Amygdala (tissue), 56 donors: ENCODE measurements at places on chromosomes 2 and 18.

GRCh38 chr18:57084331-57085271, 62.3 kb upstream of the BOD1L2 start:
- no peak for DNase-seq

- no peak for DNase-seq
Measured at GRCh38 chr2:160813506-160813858, 319.9 kb upstream of the RBMS1 start.

DNA sequence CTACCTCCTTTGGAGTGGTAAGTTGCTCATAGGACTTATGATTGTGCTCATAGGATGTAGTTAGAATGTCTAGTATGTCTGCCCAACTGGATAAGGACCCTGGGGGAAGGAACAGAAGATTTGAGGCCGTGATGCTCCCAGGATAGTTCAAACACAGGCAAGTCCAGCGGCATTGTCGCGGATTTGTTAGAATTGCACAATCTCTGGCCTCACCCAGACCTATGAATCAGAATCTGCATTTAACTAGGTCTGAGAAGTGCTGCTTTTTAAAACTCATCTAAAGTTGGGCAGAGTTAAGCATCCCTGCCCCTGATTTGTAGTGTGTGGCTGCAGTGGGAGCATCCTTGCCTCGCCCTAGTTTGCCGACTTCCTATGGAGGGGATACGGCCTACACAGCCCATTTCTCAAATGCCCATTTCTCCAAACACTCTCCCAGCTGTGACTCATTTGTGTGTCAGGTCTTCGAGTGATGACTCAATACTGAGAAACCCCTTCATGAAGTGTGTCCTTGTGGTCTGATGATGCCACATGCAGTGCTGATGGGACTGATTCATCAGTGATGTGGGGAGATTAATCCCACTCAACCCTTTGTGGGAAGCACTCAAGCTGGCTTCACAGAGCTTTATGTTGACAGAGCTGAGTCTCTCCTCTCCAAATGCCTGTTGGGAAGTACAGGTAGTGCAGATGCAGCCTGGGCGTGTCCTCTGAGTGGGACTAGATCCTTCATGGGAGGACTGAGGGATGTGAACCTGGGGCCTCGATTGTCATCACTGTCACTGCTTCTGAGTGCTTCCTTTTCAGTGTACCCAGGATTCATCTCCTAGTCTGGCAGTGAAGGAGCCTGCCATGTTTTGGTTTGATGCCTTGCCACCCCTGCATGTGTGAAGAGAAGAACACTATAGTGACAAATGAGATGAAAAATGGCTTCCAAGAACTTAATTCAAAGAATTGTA, 18.7 kb downstream of the SMIM21 start:
- no peak for DNase-seq

DNA sequence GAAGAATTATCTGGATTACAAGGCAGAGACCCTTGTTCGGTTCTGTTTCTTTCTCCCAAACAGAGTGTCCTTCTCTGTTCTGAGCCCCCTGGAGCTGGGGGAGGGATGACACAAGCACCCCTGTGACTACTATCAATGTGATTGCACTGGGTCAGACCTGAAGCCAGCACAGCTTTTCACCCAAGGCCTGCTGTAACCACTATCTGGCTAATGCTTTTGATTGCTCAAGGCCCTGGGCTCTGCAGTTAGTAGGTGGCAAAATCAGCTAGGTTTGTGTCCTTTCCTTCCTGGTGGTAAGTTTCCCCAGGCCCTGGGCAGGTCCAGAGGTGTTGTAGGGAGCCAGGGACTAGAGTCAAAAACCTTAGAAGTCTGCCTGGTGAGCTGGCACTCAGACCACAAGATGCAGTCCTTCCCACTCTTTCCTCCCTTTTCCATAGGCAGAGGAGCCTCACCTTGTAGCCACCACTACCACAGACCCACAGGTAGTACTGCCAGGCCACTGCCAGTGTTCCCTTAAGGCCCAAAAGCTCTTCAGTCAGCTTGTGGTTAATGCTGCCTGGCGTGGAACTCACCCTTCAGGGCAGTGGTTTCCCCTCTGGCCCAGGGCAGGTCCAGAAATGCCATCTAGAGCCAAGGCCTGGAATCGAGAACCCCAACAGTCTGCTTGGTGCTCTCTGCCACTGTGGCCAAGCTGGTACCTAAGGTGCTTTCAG, 83.0 kb downstream of the FAM117B start:
- DNase-seq, result no peak

GRCh38 chr18:7334973-7335568, 104.2 kb downstream of the LRRC30 start:
- DNase-seq, result no peak

- no peak for DNase-seq
Measured at GRCh38 chr2:2269989-2270562, 61.0 kb downstream of the MYT1L start.

- DNase-seq, result no peak
Measured at GRCh38 chr18:71887509-71887908, 656.6 kb downstream of the CBLN2 start.

DNA sequence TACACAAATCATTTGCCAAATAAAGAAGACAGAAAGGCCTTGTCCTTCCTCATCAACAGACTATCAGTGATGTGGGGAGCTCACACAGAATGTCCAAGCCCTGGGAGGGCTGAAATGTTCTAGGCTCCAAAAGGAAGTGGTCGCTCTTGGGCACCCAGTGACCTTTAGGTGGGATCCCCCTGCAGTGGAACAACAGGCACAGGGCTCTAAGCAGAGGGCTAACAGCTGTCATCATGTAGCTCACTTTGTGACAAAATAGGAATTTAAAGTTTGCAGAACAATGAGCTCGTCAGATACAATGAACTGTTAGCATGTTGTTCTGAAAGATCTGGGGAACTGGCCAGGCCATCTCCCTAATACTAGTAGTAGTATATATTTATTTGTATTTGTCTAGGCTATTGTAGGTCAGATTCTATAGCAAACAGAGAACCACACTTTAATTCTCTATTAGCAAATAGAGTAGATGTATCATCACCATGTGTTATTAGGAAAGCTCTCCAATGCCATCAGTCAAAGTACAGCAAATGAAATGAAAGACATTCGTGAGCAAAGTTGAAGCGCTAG, 151.5 kb upstream of the MAP3K20 start:
- no peak for DNase-seq

DNA sequence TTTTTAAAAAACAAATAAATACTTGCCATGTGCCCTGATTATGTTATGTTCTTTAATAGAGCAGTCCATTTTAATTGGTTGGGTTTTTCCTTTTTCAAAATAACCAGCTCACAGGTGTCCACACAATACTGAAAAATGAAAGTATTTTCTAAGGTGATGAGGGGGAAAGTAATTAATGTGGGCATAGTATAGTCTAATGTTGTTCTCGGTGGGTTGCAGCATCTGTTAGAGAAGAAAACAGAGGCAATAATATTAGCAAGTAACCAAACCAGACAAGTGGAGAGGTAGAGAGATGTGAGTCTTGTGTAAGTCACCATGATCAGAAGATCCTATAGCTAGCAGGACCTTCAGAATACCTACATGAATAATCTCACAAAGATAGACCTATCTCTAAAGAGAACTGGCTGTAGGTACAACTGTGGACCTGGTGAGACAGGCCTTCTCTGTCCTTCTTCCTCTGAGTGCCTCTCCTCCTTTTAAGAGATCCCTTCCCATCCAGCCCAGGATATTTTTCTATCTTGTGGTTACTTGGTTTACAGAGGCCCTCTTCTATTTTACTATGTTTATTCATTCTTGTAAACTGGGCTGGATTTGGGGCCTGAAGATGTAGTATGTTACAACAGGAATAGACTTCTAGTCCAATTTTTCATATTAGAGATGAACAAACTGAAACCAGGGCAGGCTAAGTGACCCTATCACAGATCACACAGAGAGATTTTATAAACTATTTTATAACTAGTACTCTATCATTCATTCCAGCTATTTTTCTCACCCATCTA, 67.1 kb upstream of the MSTN start:
- no peak for DNase-seq

- no peak for DNase-seq
Measured at GRCh38 chr2:134581877-134582546, 136.8 kb downstream of the TMEM163 start.

DNA sequence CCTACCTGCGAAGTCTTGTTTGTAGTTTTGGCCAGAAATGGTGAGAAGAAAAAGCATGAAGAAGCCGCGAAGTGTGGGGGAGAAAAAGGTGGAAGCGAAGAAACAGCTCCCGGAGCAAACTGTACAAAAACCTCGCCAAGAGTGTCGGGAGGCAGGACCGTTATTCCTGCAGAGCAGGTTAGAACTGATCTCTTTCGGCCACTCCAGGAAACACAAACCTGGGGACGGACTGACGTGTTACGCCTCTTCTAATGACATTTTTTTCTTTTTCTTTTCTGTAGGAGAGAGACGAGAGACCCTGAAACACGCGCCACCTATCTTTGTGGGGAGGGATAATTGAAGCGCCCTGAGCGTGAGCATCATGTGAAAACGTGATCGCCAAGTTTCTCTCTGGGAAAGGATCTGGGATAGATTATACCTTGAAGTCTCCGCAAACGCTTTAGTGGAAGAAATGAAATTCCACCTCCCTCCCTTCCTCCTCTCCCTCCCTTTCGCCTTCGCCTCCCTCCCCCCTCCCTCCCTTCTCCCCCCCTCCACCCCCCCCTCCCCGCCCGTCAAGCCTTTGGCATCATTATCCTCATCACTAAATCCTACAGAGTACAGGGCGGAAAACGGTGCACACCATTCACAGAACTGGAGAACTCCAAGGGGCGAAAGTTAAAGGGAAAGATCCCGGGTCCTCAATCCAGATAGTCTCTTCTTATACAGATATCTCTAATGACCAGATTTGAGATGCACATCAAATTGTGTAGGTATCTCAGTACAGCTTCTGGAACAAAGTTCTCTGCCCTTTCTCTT, at the start of gene ZEB2:
TSS of gene ZEB2 (minus strand) at position 186 of the 798 bp plus-strand sequence. CDS start 2,769 bp downstream, outside the sequence.
- DNase-seq, result no peak

GRCh38 chr2:121527009-121527682, 3.5 kb upstream of the RNU4ATAC start:
- DNase-seq, result no peak

- DNase-seq, result no peak
Measured at GRCh38 chr2:96875498-96876268, 5.8 kb upstream of the SEMA4C start.

DNA sequence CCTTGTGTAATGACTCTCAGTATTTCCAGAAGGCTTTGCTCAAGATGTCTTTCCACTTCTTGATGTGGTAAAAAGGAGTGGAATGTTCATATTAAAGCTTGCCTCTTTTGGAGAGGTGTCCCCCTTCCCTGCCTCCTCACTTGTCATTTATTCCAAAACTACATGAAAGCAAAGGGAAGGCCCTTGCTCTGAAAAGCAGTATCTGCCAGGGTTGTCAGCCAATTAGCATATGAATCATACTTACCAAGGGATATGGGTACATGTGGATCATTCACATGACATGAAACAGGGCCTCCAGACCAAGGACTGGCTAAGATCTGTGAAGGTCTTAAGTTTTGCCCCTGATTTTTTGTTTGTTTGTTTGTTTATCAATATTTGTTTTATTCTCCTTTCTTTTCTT, 31.3 kb downstream of the ANXA4 start:
- no peak for DNase-seq

DNA sequence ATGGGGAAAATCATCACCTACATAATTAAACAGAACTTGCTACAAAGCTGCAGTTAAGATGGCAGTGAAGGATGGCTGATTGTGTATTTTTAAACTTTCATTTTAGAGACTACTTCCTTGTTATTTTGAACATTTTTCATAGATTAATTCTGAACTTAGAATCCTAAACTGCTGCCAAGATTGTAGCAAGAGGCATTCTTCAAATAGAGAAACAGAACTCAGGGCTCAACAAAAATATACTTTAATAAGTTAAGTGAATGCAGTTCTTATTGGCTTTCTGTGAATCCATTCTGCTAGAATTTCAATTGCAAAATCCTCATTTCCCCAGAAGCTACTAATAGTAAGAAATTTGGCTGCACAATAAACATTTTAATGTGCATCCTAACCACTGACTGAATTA, 160.3 kb downstream of the L3MBTL4 start:
- no peak for DNase-seq

DNA sequence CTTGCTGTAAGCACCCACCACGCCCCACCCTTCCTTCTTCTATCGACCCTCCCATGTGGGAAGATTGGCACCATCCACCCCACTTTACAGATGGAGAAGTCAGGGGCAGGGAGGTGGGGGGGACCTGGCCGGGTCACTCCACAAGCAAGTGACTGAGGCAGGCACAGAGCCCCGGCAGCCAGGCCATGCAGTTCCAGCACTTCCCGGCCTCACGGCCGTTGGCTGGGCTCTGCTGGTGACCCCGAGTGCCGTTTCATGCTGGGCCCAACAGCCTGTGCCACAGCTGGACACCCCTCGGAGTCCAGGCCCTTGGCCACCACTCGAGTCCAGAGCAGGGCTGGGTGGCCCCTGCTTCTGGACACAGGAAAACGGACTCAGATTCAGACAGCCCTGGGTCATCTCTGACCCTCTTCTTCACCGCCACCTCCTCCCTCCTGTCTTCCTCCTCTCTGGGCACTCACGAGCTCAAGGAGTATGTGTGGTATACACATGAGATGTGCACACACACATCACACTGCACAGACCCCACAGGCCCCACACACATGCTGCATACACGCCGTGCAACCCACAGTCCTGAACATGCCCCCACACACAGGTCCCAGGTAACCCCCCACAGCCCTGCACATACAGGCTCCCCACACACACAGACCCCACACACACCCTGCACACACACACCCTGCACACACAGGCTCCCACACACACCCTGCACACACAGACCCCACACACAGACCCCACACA, 89.3 kb upstream of the GPC1 start:
- no peak for DNase-seq

DNA sequence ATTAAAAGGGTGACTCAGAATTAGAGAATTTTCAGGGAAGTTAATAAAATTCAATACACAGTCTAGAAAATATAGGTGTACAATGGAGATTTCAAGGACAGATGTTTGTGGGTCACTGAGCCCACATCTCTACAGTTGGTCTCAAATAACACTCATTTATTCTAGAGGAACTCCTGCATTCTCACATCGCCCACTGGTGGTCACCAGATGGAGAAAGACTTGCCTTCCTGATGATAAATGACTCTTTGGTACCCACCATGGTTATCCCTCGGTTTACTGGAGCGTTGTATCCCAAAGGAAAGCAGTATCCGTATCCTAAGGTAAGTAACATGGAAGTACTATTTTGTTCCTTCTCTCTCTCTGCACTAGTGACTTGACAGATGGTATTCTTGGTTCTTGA, 1297.1 kb downstream of the DPP10 start:
- no peak for DNase-seq
